ENCODE measurements at places on chromosomes 5 and 9. TPM values are rescaled to one million over a fixed set of nuclear protein-coding genes. Genes with fewer than 3 reads are reported as not detected.

DNA sequence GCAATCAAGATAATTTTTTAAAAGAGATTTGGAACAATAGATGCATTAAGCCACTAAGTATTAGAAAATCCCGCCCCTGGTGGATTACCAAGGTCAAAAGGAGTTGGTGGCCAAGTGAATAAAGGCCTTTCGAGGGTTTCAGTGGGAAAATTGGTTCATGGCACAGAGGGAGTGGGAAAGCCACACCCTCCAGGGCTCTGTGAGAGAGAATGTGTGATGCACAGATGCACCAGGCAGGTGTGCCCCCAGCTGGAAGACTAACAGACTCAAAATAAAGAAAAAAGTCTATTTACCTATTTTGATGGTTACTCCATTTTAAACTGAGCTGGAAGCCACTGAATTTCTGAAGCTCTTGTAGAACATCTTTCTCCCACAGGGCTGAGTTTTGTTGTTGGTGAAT is 278.0 kb downstream of the DRD1 start:
- DNase-seq, result no peak

Gene ANKDD1B
- total RNA-seq, result not detected

DNA sequence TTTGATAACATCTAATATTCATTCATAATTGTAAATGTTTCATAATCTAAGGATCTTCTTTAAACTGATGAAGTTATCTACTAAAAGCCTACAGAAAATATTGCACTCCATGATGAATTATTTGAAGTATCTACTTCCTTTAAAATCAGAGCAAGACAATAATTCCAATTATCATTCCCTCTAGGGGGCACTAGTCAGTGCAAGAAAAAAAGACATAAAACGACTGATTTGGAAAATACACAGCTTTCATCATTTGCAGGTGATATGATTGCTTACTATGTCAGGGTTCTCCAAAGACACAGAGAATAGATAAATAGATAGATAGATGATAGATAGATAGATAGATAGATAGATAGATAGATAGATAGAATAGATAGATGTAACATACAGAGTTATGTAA is 13.5 kb upstream of the GRM6 start:
- no peak for DNase-seq

Gene PCDHB11
- total RNA-seq, result not detected

- no peak for DNase-seq
Observed at GRCh38 chr5:53194086-53194485, 84.5 kb upstream of the MOCS2 start.

Gene MATR3
- 175 TPM for total RNA-seq

DNA sequence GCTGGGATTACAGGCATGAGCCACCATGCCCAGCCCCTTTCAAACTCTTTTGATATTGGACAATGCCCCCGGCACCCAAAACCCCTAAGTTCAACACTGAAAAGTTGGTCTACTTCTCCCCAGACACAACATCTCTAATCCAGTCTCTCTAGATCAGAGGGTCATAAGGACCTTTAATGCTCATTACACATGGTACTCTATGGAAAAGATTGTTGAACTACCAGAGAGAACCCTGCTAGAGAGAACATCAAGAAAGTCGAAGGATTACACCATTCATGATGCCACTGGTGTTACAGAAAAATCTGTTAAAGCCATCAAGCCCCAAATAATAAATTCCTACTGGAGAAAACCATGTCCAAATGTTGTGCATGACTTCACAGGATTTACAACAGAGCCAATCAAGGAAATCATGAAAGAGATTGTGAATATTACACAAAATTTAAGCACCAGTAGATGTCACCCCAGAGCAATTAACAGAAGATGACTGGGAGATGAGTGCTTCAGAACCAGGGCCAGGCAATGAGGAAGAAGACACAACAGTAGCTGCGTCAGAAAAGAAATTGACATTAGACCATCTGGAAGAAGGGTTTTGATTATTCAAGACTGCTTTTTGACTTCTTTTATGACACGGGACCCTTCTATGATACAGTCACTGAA is 28.3 kb upstream of the NIPAL4 start:
- DNase-seq, result peak; percentile 70

DNA sequence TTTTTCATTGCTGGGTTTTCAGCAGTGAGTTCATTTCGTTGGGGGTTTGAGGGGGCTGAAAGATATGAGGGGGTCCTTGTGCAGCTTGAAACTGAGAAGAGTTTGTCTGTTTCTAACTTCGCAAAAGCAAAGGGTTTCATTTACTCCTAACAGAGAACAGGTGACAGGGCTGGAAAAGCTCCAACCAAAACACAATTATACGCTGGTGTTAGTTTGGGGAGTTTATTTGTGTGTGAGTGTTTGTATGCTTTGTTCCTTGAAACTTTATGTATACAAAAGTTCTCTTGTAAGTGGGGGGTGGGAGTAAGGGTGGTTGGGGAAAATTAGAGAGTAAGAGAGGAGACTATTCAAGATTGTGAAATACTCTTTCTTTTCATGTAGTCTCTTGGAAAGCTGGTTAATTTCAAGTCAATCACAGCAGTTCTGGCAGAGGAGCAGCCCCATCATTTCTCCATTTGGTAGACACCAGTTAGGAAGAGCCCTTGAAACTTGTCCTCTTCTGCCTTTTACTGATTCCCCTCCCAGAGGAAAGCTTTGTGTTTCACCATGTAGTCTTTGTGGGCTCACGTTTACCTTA is 881 bp downstream of the TNFAIP8 start:
- DNase-seq, result no peak

Gene ARID3C
- total RNA-seq, result not detected

- DNase-seq, result no peak
Observed at GRCh38 chr9:114989600-114990410, 59.4 kb upstream of the TNFSF8 start.

- no peak for DNase-seq
Observed at GRCh38 chr5:106610041-106610440, 1060.7 kb downstream of the EFNA5 start.

Gene SLC45A2
- not detected for total RNA-seq

- DNase-seq, result no peak
Observed at GRCh38 chr5:66987949-66988838, 208.4 kb downstream of the CD180 start.

GRCh38 chr5:15993919-15994318 is 185.7 kb downstream of the MARCHF11 start:
- peak; percentile 32 for DNase-seq

DNA sequence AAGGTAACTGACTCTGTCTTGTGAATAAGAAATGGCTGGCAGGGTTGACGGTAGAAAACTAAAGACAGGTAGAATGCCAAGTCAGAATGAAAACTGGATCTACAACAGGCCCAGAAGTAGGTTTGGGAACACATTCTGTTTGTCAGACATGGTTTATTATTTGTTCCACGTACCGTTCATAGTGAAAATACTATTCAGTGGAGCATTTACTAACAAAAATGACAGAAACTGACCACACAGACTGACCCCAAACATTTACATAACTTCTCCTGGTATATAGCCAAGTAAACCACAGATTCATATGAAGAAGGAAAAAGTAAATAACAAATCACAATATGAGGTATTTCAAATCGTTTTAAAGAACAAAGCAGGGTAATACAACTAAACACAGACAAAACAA is 73.7 kb downstream of the SLC38A9 start:
- DNase-seq, result no peak

DNA sequence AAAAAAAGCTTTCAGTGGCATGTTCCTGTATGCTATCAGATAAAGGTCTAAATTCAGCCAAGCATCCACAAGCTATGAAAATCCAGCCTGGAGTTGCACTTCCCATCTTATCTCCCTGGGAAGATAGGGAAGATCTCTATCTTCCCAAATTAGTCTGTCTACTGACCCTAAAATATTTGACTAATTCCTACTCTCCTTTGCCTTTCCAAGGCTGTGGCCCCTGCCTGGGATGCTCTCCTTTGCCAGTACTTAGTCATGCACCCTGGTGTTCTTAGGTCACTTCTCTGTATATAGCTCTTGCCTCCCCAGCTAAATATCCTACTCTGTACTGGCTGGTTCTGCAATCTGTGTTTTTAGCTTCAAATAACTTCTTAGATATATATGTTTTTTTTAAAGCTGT is 44.0 kb upstream of the PLPP1 start:
- DNase-seq, result no peak

DNA sequence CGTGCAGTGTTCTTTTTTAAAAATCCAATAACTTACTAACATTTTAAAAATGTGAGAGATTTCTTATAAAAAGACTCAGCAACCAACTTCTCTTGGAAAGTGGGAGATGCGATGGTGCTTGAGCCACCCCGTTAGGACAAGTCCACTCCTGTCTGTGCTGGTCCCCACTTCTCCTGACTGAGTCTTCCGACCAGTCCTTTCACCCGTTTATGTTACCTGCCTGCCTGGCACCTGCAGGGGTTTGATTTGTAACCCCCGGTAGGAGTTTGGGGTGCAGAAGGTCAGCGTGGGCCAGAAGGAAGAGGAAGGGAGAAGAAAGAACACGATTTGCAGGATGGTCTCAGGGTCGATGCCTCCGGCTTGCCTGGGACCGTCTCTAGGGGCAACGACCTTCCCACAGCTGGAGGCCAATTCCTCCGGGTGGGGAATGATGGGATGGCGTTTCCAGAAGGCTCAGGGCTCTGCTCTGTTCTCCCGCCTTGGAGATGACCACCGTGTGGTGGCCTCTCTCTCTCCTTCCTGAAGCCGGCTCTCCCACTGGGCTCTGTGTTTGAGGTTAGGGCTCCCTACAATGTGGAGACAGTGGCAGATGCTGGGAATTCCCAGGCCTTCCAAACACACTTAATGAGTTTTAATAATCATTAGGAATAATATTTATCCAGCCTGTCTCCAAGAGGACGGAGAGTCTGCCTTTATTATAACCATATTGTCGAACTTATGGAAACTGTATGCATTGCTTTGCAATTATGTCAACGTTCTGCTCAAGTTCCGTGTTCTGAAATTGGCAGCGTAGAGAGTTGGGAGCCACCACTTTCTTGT is 14.8 kb downstream of the COL27A1 start:
- no peak for DNase-seq

- DNase-seq, result no peak
Observed at GRCh38 chr9:126965077-126965476, 50.5 kb downstream of the RALGPS1 start.

Data from HT1080 (cell line).